T47D (cell line): ENCODE measurements at places on chromosomes 1 and 21.
A peak's percentile ranks its signal among the peaks of the same experiment; 100 is the strongest.

DNA sequence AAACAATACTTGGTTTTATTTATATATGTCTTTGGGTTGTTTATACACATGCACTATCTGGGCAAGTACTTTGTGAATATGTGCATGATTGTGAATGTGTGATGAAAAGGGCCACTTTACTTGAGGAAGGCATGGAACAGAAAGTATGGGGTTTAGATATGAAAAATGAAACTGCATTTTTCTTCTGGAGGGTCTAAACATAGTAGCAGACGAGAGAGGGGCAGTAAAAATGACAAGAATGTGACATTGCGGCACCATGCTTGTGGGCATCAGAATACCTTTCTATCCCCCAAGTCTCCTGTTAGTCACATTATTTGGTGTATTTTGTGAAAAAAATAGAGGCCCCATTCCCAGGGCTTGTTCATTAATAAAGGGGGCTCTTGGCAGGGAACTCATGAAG lies 15.4 kb upstream of the MPZL1 start:
- DNase-seq: no peak

DNA sequence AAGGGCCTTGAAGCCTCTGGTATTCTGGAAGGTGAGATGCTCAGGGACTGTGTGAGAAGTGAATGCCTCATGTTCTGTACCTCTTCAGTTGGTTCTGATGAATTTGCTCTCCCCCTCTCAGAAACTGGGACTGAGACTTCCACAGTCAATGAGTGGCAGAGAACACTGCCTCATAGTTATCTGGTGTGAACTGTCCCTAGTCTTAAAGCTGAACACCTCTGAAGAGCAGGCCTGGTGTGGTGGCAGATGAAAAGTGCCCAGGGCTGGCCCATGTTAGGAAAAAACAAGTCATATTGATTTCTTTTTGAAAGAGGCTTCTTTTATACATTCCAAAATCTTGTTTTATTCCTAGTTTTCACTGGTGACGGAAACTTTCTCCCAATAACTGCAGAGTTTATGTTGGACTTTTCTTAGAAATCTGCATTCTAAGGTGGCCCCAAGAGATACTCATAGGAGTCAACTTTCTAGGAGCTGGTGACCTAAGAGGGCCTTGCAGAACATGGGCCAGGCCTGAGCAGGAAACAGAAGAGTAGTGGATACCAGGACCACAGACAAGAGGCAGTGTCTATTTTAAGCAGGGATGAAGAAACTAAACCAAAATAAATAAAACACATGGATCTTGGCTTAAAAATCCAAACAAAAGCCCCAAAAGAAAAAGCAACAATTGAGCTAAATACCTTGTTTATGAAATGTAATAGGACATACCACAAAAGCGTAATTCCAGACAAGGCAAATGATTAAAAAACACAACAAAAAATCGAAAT lies 19.5 kb downstream of the DUSP10 start:
- no peak for DNase-seq

DNA sequence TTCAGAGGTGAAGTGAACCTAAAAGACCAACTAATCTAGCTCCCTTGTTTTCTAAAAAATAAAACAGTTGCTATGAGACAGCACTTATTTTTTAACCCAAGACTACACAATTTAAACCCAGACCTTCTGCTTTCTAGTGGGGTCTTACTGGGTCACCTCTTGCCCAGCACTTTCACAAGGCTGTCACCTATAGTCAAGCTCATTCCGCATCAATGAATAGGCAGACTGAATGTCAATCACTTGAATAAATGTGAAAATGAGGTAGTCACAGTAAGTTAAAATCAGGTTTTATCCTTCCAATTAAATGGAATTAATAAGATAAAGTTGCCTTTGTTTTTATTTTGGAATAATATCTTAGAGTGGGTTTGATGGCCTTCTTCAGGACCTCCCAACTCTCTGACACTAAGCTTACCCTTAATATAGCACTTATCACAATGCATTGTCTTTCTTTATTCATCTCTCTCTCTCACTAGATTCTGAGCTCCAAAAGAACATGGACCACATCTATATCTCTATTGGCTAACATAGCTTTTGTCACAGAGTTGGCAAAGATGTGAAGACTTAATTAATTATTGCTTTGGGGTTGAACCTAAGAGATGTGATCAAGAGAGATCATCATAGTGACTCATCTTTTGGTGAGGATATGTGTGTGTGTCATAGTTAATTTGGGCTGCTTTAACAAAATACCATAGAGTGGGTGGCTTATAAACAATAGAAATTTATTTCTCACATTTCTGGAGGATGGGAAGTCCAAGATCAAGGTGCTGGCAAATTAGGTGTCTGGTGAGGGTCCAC lies 248.7 kb upstream of the DAB1 start:
- no peak for DNase-seq

DNA sequence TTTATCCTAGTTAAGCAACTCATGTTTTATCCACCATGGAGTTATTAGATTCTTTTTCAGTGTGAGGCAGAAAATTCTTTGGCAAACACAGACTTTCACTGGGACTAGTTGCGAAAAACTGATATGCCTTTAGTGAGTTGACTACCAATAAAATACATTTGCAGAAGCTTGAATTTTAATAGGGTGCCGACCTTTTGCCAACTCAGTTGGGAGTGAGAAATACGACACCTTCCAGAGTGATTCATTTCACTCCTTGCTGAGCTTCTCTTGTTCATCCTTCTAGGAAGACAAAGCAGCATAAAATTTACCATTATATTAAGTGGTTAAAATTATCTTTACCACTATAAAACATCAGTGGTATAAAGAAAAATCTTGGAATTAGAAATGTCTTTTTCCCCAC lies 1.2 kb upstream of the KRTAP23-1 start:
- DNase-seq: no peak

- DNase-seq: peak; percentile 13
Measured at GRCh38 chr1:101820071-101820470, 176.7 kb downstream of the OLFM3 start.

DNA sequence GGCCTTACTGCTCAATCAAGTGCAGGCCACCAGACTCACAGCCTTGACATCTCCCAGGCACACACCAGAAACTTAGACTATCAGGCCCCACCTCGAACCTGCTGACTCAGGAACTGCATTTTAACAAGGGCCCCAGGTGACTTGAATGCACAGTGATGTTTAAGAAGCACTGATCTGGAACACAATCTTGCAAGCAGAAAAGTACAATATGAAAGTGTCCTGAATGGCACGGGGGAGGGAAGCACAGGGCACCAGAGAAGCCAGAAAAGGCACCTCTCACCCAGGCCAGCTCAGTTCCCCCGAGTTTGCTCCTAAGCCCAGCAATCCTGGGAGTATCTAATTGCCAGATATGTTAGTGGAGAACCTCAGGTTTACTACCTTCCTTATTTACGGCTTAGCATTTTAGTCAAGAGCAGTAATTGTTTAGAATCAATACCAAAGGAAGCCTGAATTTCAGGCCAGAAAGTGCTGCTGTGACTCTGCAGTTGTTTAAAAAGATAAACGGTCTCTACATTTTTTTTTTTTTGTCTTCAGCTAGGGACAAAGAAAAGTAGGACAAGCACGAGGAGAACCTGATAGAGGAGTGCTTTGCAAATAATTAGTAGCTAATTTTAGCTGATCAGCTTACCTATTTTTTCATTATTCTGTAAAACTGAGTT lies 50.9 kb upstream of the CDC42BPA start:
- DNase-seq: no peak

DNA sequence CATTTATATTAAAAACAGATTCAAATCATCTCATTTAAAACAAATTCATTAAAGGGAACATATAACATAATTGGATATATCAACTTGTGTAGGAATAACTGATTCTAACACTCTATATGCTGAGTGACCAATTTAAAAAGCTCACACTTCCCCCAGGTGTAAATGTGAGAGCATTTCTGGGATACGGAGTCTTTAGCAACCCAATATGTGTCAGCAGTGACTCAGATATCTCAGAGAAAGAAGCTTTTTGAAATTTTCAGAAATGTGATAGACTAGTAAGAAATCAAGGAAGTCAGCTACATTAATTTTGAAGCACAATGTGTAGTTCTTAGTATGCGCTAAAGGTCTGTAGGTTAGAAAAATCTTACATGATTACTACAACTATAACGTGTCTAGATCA lies 87.9 kb upstream of the SERTAD4 start:
- no peak for DNase-seq

- DNase-seq: peak; percentile 21
Measured at GRCh38 chr1:25204797-25205480, 27.4 kb downstream of the SYF2 start.
